ENCODE measurements at places on chromosomes 1 and 21.

- DNase-seq = no peak
Observed at GRCh38 chr1:89631816-89632656, 884 bp upstream of the LRRC8C start.

GRCh38 chr1:234262007-234262753, 111.1 kb upstream of the COA6 start:
- DNase-seq = no peak

DNA sequence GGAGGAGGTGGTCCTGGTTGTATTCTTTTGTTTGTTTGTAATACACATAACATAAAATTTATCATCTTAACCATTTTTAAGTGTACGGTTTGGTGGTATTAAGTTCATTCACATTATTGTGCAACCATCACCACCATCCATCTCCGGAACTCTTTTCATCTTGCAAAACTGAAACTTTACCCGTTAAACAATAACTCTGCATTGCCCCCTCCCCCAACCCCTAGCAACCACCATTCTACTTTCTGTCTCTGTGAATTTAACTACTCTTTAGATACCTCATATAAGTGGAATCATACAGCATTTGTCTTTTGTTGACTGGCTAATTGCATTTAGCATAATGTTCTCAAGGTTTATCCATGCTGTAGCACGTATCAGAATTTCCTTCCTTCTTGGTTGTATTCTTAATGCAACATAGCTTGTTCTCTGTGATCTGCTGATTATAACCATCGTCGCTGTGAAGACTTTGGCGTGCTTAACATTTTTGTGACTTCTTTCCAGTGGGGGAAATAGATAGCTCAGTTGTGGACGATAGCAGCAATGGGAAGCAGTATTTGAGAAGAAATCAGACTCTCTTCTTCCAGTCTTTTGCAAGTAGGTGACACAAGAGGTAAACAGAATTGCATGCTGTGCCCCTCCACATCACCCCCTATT, 117.5 kb upstream of the HOOK1 start:
- peak; percentile 58 for DNase-seq

DNA sequence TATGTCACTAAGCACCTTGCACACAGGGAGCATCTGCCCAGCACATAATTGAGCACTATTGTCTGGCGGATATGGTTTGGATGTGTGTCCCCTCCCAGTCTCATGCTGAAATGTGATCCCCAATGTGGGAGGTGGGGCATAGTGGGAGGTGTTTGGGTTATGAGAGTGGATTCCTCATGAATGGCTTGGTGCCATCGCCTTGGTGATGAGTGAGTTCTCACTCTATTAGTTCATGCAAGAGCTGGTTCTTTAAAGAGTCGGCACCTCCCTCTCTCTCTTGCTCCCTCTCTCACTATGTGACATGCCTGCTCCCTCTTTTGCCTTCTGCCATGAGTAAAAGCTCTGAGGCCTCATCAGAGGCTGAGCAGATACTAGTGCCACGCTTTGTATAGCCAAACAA, 9.5 kb downstream of the CTSK start:
- peak; percentile 38 for DNase-seq

GRCh38 chr1:86018283-86018923, 138.2 kb downstream of the COL24A1 start:
- peak; percentile 25 for DNase-seq

DNA sequence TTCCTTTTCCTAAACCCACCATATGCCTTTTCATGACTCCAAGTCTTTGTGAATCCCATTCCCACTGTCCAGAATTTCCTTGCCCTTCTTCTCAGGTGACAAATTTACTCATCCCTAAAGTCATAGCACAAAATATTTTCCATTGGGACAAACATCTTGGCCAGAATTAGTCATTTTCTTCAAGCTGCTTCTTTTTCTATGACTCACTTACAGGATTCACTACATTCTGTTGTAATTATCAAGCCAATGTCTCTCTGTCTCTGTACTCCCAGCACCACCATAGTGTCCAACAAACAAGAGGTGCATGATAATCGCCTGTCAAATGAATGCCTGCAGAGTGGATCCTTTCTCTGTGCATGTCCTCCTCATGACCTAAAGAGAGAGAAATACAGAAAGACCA, 37.8 kb downstream of the SGIP1 start:
- DNase-seq = peak; percentile 78

GRCh38 chr1:86499987-86500593, 31.4 kb downstream of the CLCA1 start:
- DNase-seq = peak; percentile 38
